Left colon (tissue), 2 donors: ENCODE measurements at places on chromosomes 1 and 21. TPM values are rescaled to one million over a fixed set of nuclear protein-coding genes. Genes with fewer than 3 reads are reported as not detected.
A peak's percentile ranks its signal among the peaks of the same experiment; 100 is the strongest.

The PDZK1IP1 gene
- total RNA-seq, result 107 TPM

- no peak for DNase-seq
These were observed 49.5 kb downstream of the SCMH1 start for GRCh38 chr1:41192456-41193178.

DNA sequence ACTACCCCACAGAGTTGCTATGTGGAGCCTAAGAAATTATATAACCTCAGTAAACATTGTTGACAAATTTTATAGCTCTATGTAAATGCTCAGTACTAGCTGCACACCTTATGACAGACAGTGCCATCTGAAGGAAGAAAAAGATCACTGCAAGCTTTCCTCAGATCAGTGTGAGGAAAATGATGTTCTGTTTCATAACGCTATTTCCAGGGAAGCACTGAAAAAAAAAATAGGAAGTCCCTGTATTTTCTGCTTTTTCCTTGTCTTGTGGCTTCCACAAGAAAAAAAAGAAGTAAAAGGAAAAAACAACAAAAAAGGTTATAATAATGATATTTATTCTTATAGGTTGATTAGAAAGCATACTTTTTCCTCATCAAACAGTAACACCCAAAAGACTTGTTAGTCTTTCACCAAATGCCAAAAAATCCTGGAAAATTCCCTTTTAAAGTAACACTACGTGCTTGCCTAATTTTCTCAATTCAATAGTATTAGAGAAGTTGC is 23.2 kb downstream of the LYST start:
- no peak for DNase-seq

DNA sequence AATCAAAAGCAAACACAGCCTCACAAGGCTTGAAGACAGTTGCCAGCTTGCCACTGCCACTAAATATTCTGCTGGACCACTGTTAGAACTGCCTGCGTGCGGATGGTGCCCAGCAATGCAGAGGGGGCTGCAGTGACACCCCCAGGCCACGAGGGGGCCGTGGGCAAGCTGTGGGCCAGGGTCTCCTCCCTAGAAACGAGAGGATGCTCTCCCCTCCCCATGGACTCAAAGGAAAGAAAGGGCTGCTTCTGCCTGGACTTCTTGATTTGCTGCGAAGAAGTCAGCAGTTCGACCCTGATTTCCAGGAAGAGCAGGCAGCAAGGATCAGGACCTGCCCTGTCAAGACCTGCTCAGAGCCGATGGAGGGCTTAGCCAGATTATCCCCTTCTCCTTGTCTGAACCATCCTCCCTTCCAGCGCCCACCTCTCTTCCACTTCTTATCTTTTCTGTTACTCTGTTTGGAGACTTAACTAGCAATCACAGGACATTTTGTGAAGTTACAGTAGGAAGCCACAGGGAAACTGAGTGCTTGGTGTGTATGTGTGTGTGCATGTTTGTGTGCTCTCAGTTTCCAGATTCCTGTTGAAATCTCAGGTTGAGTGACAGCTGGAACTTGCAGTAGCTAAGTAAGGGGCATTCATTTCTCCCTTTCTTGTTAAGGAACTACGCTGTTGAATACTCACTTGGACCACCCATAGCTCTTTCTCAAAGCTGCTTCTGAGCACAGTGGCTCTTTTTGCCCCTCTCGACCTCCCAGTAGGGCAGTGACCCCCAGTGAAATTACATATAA is 2.7 kb downstream of the MAN1C1 start:
- peak; percentile 34 for DNase-seq

- no peak for DNase-seq
These were observed 1.6 kb downstream of the SYT2 start for GRCh38 chr1:202708456-202709275.

DNA sequence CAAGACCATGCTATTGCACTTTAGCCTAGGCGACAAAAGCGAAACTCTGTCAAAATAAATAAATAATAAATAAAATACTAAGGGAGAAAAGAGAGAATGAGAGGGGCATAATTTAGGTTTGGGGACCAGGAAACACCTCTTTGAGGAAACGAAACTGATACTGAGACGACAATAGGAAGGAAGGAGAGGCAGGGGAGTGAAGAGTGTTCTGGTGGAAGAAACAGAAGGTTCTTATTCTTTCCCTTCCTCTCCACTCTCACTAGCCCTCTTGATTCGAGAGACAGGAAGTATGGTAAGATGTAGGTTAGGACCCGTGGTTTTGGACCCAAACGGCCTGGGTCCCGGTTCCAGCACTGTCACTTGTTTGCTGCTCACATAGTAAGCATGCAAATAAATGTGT is 1.6 kb upstream of the NKAIN1 start:
- DNase-seq, result no peak

- DNase-seq, result no peak
These were observed 39.3 kb upstream of the EXOSC10 start for GRCh38 chr1:11138952-11139351.

DNA sequence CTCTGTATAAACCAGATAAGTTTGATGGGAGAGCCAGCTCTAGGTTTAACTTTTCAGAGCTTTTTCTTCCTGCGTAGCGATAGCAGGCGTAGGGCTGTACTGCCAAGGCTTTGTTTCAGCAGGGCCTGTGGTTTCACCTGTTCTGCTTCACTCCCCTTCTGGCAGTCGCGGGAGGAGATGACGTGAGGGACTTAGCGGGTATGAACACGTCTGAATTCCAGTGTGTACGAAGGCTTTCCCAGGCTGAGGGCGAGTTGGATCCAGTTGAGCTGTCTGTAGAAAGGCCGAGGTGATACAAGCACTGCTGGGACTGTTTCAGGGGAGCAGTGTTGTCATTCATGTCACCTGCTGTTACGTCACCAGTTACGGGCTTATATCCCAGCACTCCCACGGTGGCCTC is 21.2 kb downstream of the PEX14 start:
- no peak for DNase-seq

GRCh38 chr1:81470275-81470674 is 330.5 kb upstream of the ADGRL2 start:
- no peak for DNase-seq

The GNG12 gene
- 146 TPM for total RNA-seq

The HRNR gene
- total RNA-seq, result not detected

- no peak for DNase-seq
These were observed 28.9 kb downstream of the INAVA start for GRCh38 chr1:200923601-200924000.

DNA sequence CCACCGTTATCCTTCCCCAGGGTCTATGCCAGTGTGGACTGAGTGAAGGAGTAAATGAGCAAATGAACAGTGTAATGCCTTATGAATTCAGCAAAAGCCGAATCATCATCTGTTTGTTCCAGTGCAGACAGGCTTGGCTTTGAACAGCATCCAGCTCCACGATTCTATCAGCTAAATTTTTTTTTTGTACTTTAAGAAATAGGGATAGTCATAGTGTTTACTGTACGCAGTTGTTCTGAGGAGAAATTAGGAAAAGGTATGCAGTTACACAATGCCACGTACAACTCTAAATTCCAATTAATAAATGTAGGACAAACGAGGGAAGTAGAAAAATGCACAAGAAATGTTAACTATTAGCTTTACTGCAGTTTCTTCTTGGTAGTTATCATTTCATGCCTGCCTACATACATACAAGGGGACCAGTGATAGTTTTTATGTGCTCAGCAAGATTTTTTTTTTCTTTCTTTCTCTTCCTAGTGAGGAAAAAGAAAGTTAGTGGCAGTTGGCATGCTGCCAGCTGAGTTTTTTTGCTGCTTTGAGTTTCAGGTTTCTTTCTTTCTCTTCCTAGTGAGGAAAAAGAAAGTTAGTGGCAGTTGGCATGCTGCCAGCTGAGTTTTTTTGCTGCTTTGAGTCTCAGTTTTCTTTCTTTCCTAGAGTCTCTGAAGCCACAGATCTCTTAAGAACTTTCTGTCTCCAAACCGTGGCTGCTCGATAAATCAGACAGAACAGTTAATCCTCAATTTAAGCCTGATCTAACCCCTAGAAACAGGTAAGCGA is at the start of gene IFI44L:
Gene IFI44L, plus strand, starts transcription at position 646 of the 777 bp plus-strand sequence. CDS start 7,468 bp downstream, outside the sequence.
- peak; percentile 16 for DNase-seq

- peak; percentile 47 for DNase-seq
These were observed 183.9 kb upstream of the SGIP1 start for GRCh38 chr1:66350001-66350547.

GRCh38 chr1:8649027-8649426 is 168.4 kb downstream of the RERE start:
- no peak for DNase-seq

DNA sequence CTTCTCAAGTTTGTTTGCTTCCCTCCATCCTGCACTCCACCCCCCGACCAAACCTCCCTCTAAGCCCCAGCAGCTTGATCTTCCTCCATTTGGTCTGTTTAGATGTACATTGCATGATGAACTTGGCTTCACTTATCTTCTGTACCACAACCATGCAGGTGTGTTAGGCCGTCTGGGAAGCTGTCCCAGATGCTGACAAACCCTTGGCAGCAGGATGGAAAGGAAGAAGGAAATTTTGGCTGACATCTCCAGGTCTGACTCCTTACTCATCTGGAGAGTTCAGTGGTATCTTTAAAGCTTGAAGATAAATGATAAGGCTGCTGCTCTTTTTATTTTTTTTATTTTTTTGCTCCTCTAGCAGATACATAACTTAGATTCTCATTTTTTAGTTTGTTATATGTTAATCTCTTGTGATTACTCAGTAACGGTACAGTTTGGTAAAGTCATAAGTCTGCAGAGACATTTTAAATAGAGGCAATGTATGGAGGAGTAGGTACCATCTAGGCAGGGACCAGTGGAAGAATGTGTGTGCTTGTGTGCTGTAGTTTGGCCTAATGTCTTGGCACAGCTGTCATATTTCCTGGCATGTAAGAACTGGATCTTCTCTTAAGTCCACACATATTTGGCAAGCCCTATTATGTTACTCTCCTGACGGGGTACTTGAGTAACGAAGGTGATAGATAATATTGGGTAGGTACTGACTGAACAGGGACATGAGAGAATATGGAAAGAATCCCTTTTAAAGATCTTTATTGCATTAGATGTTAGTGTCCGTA is 79.7 kb downstream of the CACHD1 start:
- DNase-seq, result no peak

DNA sequence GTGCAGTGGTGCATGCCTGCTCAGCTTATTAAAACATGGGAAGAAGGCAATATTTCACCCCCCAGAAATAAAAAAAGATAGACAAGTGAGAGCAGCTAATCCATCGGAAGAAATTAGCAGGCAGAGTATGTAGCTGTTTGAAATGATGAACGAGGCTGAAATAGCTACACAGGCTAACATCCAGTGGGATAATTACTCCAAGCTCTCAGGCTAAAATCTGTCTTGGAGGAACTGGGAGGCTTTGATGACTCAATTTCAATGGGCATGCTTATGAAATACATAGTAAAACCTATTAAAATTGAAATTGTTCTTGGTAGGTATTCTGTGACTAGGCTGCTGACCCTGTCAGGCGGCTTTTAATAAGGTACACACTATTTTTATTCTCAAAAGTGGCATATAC is 84.1 kb upstream of the RRP15 start:
- no peak for DNase-seq

The L1TD1 gene
- total RNA-seq, result 6.9 TPM

- no peak for DNase-seq
These were observed 35.7 kb downstream of the NEK2 start for GRCh38 chr1:211639475-211640300.

DNA sequence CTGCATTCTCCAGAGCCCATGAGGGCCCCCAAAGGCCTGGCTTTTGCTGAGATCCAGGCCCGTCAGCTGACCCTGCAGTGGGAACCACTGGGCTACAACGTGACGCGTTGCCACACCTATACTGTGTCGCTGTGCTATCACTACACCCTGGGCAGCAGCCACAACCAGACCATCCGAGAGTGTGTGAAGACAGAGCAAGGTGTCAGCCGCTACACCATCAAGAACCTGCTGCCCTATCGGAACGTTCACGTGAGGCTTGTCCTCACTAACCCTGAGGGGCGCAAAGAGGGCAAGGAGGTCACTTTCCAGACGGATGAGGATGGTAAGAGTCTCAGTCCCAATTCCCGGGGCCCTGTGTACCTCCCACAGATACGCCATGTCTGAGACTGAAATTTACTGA is 39.1 kb downstream of the PTPRU start:
- no peak for DNase-seq

GRCh38 chr1:40783001-40783905 is at the start of gene KCNQ4:
KCNQ4 (plus strand) TSS chr1:40783787; CDS start chr1:40784094, 307 bp downstream.
- DNase-seq, result peak; percentile 60

The RCAN3 gene
- 15.4 TPM for total RNA-seq

The TMEM35B gene
- 16.2 TPM for total RNA-seq

- DNase-seq, result no peak
These were observed 356.6 kb upstream of the USP24 start for GRCh38 chr1:55571767-55572166.

- DNase-seq, result no peak
These were observed 11.4 kb upstream of the RGS16 start for GRCh38 chr1:182615468-182616129.

DNA sequence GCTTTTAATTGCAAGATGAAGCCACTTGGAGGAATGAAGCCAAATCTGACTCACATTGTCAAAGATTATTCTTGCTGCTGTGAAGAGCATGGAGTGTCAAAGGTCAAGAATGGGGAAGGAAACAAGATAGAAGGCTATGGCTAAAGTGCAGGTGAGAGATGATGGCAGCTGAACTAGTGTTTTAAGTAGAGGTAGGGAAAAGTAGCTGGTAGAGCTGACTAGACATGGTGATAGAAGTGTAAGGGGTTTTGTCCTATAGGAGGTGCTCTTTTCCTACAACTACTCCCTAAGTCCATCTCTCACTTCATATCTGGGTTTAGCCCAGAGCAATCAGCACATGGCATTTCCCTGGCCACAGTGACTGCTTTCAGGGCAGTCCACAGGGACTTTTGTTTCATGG is 11.8 kb downstream of the UBE2T start:
- DNase-seq, result no peak

- peak; percentile 53 for DNase-seq
These were observed 780 bp downstream of the HIVEP3 start for GRCh38 chr1:41917835-41918449.

The HES4 gene
- 24.2 TPM for total RNA-seq

The UBASH3A gene
- total RNA-seq, result 0.67 TPM

- DNase-seq, result peak; percentile 85
These were observed 12.0 kb downstream of the NCMAP start for GRCh38 chr1:24567792-24568388.

The BACE2 gene
- total RNA-seq, result 65.1 TPM

DNA sequence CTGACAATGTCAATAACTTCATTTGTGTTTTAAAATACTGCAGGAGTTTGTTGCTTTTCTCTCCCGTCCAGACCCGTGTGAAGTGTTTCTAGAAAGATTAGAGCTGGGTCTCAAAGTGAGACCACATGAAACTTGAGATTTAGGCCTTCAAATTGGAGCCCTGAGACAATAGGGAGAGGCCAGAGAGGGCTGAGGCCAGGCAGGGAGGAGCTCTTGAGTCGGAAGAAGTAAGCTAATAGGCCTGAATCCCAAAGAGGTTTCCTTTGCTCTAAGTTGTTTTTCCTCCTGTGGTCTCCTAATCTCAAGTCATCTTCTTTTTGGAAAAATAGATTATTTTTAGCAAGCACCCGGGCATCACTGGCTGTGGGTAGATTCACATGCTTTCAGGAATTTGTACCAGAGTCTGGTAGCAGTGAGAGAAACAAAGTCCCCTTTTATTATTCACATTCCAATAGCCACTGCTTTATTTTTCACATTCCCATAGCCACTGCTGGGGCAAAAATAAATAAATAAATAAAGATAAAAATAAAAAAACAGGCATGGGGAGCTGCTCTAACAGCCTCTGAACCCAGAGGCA is 25.6 kb downstream of the CD244 start:
- DNase-seq, result no peak

GRCh38 chr1:82752046-82752445 is 951.3 kb downstream of the ADGRL2 start:
- no peak for DNase-seq

- peak; percentile 67 for DNase-seq
These were observed 4.4 kb downstream of the AVPR1B start for GRCh38 chr1:206112600-206113301.
